ENCODE measurements at places on chromosomes 12 and 14. TPM values are rescaled to one million over a fixed set of nuclear protein-coding genes. Genes with fewer than 3 reads are reported as not detected.

- no peaks in the 10 kb centered on the region for H3K36me3 ChIP-seq
- DNase-seq = no peak
- H3K4me3 ChIP-seq = no peak overlapping the region
- no peaks in the 10 kb centered on the region for H3K4me1 ChIP-seq
Measured at GRCh38 chr12:31220633-31221550, 105.1 kb downstream of the SINHCAF start.

ADAM20 gene
- total RNA-seq = 0.47 TPM

PTPRO gene
- total RNA-seq = 0.25 TPM

GRCh38 chr14:23307687-23308644 is 1.3 kb downstream of the BCL2L2 start:
- H3K36me3 ChIP-seq = no peaks in the 10 kb centered on the region
- no peak overlapping the region for H3K27ac ChIP-seq
- H3K27me3 ChIP-seq = peaks cover 26% of the 10 kb centered on the region
- no peak overlapping the region for H3K4me3 ChIP-seq
- DNase-seq = no peak
